Thymus (tissue), 14 donors: ENCODE measurements at places on chromosomes 4 and X. TPM values are rescaled to one million over a fixed set of nuclear protein-coding genes. Genes with fewer than 3 reads are reported as not detected.
A peak's percentile ranks its signal among the peaks of the same experiment; 100 is the strongest.

- no peak for DNase-seq
Measured at GRCh38 chr4:40311811-40312346, 23.3 kb upstream of the CHRNA9 start.

GRCh38 chrX:155544881-155545280, 67.9 kb downstream of the TMLHE start:
- no peak for DNase-seq

DNA sequence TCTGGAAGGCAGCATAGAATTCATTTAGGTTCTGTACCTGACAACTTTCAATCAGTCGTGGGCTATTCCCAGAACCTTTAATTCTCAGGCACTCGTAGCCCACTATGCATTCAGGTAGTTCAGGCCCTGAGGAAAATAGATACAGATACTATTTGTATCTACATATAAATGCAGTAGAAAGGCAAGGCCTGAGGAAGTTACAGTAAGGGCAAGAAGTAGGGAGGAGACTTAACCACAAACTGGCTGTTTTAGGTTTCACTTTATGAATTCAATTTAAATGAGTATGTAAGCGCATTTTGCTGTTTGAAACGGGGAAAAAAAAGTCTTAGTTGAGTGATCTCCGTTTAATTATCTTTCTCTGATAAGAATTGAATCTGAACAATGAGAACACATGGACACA, 529.4 kb upstream of the ATOH1 start:
- no peak for DNase-seq

GRCh38 chr4:55920571-55920970, 28.2 kb upstream of the CEP135 start:
- DNase-seq = no peak

- no peak for DNase-seq
Measured at GRCh38 chrX:133681897-133682296, 266.6 kb upstream of the GPC4 start.

DNA sequence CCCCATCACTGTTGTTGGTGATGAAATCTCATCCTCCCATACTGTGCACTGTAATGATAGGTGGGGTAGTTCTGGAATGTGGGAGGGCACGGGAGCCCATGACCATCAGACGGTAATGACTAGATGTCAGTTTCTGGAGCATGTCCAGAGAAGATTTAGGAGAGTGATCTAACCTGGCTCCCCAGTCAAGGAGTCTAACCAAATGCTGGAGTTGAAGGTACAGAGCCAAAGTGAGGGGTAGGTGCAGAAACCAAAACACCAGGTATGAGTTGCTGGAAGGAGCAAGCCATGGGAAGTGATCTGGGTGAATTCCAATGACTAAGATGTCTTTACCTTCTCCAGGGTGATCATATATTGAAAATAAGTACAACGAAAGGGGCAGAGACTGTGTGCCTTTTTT, 296.9 kb downstream of the INPP4B start:
- no peak for DNase-seq

DNA sequence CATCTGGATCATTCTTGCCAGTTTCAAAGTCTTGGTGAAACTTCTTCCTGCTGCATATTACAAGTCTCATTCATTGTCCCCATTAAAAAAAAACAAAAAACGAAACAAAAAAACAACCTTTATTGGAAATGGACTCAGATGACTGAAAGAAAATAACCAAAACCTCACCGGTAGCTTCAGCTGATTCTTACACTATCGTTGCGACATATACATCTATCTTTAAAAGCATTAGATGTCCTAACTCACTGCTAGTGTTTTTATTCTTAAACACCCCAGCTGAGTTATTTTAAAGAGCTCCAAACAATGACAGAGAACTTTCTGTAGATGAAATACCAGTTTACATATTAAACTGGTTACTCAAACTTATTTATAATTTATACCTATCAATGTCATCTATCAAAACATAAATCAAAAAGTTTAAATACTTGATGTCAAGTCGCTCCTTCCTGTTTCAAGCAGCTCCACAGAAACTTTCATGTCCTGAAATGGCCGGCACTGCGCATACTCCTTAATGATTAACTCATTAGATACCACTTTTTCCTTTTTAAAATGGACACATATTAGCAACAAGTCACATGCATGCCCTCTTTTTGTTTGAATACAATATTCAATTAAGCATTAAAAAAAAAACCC, 87.2 kb downstream of the HPRT1 start:
- DNase-seq = no peak

DNA sequence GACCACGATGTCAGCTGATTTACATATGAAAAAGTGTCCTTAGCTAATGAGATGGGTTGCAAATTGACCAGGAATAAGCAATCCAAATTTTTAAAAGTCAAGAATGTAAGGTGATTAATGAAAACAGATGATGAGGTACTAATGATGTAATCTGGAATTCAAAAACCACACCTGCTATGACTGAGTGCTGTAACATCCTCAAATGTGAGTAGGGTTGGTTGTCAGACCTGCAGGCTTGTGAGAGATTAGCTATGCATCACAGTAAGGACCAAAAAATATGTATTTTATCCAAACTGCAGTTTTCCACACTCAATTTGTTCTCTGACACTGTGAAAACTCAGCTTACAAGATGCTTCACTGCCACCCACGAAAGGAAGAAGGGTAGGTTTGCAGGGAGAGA, 242.5 kb downstream of the OPHN1 start:
- DNase-seq = no peak

DNA sequence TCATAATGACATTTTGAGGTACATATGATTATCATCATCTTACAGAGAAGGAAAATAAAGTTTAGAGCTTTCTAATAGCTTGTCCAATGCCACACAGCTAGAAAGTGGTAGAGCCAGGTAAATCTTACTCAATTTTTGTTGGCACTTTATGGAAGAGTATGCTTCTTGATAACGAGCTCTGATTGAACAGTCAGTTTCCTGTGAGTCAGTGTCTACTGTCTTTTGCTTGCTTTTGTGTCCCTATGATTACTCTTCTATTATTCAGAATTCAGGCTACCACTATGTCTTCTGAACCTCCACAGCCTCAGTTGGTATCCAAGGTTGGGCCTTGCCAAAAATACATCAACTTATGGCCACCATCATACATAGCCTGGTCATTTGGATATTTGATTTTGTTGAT, 2.6 kb downstream of the FAAH2 start:
- DNase-seq = no peak

DNA sequence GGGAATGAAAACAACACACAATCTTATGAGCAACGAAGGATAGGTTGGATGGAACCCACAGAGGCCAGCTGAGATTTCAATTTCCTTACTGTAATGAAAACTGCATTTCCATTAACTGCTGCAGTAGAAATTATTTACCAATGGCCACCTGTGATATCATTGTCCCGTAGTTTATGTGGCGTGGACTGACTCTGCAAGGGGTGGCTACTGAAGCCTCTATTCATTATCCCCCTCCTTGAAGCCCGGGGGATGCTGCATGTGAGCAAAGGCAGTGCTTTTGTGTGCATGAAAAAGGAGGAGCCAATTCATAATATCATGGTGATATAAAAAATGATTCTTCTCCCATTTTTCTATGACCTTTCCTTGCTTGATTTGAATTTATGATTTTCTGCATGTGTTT, 207.8 kb downstream of the PTTG2 start:
- DNase-seq = no peak

DNA sequence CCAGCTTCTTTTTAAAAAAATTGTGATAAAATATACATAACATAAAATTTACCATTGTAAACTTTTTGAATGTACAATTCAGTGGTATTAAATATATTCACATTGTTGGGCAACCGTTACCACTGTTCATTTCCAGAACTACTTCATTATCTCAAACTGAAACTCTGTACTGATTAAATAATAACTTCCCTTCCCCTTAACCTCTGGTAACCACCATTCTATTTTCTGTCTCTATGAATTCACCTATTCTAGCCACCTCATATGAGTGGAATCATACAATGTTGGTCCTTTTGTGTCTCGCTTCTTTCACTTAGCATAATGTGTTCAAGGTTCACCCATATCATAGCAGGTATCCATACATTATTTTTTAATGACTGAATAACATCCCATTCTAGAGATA, 8.3 kb downstream of the GPR50 start:
- no peak for DNase-seq

DNA sequence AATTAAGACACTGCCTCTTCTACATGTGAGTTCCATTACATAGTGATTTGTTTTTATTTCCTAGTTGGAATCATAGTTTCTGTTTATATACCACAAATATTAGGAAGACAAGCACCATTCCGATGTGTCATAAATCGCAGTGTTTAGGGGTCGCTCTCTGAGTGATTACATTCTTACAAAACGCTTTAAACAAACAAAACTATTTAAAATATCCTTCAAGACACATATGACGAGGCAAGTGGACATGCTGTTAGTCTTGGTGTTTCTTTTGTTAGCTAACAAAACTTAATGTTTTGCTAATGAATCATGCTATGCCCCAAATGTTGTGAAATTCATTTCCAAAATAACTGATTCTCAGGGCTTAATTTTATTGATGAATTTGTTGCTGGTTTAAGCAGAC, 1219.3 kb upstream of the PRKX start:
- no peak for DNase-seq

GRCh38 chr4:150971901-150972300, 43.2 kb downstream of the LRBA start:
- DNase-seq = no peak

DNA sequence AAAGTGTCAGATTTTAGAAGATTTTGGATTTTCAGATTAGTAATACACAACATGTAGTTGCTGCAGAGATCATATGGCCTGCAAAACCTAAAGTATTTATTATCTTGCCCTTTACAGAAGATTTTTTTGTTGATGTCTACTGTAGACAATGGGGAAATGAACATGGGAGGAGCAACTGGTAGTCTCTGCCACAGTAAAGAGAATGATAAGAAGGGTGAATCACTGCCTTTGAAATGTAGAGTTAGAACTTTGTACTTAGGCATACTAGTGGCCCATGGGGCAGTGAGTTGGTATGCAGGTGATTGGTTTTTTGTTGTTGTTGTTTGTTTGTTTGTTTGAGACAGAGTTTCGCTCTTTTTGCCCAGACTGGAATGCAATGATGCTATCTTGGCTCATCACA, 50.1 kb downstream of the GAB1 start:
- DNase-seq = no peak

- DNase-seq = no peak
Measured at GRCh38 chrX:29862126-29862677, 353.2 kb upstream of the MAGEB2 start.

- DNase-seq = no peak
Measured at GRCh38 chrX:499870-500364, 113.2 kb upstream of the PPP2R3B start.

- DNase-seq = no peak
Measured at GRCh38 chr4:138658518-138658917, 357.1 kb upstream of the NOCT start.

- no peak for DNase-seq
Measured at GRCh38 chr4:116755051-116755450, 330.3 kb downstream of the TRAM1L1 start.

- no peak for DNase-seq
Measured at GRCh38 chrX:137916090-137916746, 350.3 kb downstream of the ZIC3 start.

DNA sequence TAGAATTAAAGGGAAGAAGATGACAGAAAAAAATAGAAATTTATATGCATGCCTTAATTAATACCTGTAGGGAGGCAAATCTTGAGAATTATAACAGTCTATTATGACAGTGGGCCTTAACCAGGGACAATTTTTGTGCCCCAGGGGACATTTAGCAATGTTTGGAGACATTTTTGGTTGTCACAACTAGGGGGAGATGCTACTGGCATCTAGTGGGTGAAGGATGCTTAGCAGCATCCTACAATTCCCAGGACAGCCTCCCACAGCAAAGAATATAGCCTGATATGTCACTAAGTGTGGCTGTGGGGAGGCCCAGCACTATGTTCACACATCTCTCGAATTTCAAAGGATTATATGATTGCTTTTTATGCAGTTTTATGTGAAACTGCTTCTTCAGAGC, 10.5 kb downstream of the GPR82 start:
- DNase-seq = peak; percentile 29

DNA sequence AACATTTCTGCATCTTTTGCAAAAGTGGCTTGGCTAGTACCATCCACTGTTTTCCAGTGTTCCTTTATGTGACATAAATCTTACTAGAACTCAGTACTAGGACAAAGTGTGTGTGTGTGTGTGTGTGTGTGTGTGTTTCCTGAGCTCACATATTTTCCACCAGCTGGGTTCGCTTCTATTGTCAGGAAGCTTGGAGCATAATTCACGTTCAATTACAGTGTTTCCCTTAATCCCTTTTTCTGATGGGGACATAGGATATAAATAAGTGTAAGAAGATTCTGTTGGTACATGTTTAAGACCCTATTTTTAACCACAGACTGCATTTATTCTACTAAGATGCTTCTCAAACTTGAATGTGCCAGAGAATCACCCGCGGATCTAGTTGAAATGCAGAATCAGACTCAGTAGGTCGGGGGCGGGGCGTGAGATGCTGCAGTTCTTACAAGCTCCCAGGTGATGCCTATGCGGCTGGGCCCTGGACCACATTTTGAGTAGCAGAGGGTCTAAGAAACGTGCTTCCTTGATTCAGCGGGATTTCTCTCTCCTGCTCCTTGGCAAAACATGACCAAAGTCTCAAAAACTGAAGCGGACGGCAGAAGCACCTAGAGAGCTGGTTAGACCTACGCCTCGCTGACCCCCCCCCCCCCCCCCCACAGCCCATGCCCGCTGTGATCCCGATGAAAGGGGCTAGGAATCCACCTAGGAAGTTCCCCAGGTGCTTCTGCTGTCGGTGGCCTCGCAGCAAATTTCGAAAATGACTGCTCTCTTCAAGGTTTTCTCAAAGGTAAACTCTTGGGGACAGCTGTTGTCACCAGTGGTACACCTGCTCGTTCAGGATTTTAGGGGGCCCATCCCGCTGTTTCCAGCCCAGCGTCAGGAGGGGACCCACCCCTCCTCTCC, 797 bp downstream of the CD99L2 start:
- DNase-seq = no peak

DNA sequence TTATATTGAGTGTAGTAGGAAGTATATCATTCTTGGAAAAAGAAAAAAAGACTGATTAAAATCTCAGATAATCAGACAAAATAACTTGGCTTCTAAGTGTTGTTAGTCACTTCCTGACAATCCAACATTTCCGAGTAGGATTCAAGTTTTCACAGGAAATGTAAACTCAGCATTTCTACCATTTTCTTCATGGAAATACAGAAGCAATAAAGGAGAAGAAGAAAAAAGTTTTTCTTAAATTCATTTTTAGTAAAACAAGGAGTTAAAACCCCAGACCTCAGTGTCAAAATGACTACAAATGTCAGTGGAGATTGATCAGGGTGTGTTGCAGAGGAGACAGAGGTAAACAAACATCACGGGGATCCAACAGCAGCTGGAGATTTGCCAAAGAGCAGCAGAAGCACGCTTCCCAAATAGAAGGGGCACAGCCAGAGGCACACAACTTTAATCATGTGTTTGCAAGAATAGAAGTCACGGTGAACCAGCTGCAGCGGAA, 129.3 kb upstream of the FAM9B start:
- no peak for DNase-seq

- DNase-seq = no peak
Measured at GRCh38 chr4:85595796-85596559, 121.0 kb downstream of the ARHGAP24 start.

The CYP2U1 gene
- total RNA-seq = 60.2 TPM

The CYBB gene
- total RNA-seq = 41.7 TPM

The EDA2R gene
- total RNA-seq = 2.2 TPM

The SPANXA2 gene
- 0.09 TPM for total RNA-seq

The JAKMIP1 gene
- total RNA-seq = 0.19 TPM

The SULT1E1 gene
- total RNA-seq = 7.8 TPM

The SHROOM3 gene
- total RNA-seq = 1.7 TPM

The GUCY1B1 gene
- 7.2 TPM for total RNA-seq

The SORCS2 gene
- 2.7 TPM for total RNA-seq

The REST gene
- total RNA-seq = 41.3 TPM

The SPP1 gene
- total RNA-seq = 44.2 TPM

The GLRA3 gene
- 0.05 TPM for total RNA-seq

The TMPRSS11B gene
- 0.05 TPM for total RNA-seq

The TRPC5OS gene
- total RNA-seq = 0.09 TPM

The NXF2B gene
- total RNA-seq = not detected
